ENCODE measurements at places on chromosomes 13 and 19.

DNA sequence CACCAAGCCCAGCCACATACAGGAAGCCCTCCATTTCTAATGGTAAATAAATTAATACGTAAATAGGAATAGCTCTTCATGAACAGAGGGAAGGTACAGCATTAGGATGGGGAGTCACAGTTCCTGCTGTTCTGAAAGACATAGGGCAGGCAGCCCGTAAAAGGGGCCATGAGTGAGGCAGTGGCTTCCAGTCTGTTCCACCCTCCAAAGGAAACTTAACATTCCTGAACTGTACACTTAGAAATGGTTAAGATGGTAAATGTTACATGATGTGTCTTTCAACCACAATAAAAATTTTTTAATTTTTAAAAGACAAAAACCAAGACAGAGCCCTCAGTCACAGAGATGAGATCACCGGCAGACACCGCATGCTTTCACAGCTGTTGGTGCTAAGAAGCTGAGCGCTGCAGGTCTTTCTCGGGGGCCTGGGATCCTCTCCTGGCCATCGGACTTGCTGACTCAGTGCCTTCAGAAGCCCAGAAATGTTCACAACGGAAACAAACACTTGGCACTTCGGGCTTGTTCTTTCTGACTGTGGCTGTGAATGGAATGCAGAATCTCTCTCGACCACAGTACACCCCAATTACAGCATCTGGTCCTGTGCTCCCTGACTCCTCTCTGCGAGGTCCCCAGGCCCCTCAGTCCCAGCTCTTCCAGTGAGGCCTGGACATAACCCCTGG is 36.4 kb downstream of the EPS15L1 start:
- DNase-seq: no peak

DNA sequence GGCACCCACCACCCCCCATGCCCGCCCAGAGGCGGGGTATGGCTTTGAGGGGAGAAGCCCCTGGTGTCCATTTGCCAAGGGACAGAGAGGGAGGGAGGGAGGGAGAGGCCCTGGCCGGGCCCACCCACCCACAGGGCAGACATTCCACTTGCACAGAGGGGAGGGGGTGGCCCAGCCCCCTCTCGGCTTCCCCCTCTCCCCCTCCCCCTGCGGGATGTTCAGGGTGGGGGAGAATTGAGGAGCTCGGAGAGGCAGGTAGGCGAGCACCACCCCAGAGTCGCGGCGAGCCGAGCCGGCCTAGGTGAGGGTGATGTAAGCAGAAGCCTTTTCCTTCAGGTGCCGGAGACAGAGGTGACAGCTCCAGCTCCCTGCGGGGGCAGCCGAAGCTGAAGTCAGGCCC is 12.3 kb downstream of the DPF1 start:
- no peak for DNase-seq

DNA sequence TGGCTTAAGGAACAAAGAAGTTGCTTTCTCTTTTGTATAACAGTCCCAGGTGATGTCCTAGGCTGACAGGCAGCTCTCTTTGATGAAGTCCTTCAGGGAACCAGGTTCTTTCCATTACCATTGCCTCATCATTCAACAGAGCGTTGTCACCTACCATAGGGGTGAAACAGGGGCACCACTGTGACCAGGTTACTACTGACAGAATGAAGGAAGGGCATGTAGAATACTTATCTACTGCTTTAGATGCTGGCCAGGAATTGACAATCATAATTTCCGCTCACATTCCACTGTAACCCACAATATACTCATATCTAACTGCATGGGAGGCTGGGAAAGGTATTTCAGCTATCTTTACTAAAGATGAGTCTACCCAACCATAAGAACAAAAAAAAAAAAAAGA is 148.0 kb upstream of the FNDC3A start:
- no peak for DNase-seq

DNA sequence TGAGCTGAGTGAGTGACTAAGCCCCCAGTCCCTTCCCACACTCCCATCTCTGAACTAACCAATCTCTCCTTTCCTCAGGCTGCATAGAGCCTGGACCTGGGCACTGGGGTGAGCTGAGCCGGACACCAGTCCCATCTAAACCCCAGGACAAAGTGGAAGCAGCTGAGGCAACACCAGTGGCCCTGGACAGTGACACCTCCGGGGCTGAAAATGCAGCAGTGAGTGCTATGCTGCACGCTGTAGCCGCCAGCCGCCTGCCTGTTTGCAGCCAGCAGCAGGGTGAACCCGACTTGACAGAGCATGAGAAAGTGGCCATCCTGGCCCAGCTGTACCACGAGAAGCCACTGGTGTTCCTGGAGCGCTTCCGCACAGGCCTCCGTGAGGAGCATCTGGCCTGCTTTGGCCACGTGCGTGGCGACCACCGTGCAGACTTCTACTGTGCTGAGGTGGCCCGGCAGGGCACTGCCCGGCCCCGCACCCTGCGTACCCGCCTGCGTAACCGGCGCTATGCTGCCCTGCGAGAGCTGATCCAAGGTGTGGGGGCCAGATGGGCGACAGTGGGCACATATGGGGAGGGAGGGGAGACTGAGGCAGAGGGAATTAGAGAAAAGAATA is 6.4 kb downstream of the CCDC97 start:
- DNase-seq: no peak

DNA sequence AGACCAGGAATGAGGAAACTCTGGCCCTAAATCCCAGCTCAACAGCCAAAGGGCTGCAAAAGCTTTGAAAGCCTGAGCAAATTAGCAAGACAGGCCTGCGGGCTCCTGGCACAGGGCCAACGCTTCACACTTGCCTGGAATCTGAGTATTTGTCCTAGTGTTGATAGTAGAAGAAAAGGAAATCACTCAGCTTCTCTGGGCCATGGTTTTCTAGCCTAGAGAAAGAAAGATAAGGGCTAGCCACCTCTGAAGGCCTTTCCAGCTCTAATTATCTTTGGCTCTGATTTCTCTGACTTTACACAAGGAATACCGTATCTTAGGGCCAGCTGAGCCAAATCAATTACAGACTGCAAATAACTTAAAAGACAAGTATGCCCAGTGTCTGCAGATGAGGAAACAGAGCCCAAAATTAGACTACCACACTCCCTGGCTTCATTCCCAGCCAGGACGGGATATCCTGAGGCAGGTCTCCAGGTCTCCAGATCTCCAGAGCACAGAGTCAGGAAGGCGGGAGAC is 69.6 kb downstream of the STK24 start:
- peak; percentile 72 for DNase-seq

GRCh38 chr13:48000559-48001113 is 437 bp downstream of the SUCLA2 start:
- DNase-seq: peak; percentile 6

- no peak for DNase-seq
Measured at GRCh38 chr13:105412171-105412570, 1123.3 kb downstream of the EFNB2 start.

DNA sequence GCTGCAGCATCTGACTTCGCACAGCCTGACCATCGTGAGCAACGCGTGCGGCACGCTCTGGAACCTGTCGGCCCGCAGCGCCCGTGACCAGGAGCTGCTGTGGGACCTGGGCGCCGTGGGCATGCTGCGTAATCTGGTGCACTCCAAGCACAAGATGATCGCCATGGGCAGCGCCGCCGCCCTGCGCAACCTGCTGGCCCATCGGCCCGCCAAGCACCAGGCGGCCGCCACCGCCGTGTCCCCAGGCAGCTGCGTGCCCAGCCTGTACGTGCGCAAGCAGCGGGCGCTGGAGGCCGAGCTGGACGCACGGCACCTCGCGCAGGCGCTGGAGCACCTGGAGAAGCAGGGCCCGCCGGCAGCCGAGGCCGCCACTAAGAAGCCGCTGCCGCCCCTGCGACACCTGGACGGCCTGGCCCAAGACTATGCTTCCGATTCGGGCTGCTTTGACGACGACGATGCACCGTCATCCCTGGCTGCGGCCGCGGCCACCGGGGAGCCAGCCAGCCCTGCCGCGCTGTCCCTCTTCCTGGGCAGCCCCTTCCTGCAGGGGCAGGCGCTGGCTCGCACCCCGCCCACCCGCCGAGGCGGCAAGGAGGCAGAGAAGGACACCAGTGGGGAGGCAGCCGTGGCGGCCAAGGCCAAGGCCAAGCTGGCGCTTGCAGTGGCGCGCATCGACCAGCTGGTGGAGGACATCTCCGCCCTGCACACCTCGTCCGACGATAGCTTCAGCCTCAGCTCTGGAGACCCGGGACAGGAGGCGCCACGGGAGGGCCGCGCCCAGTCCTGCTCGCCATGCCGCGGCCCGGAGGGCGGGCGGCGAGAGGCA is 13.6 kb downstream of the C19orf25 start:
- DNase-seq: peak; percentile 61

Measured in hematopoietic multipotent progenitor cell treated with erythropoietin and hydrocortisone succinate and interleukin-3 and kit ligand, for 8 days (in vitro differentiated cells).